ENCODE measurements at places on chromosomes 16 and 17. TPM values are rescaled to one million over a fixed set of nuclear protein-coding genes. Genes with fewer than 3 reads are reported as not detected.

Gene TBC1D3K
- not detected for total RNA-seq

Gene NPIPA5
- 2.3 TPM for total RNA-seq

Gene TNS4
- not detected for total RNA-seq

Gene PABPN1L
- total RNA-seq, result not detected

Gene KIF18B
- 0.77 TPM for total RNA-seq

Gene SULT1A2
- not detected for total RNA-seq

Measured in bronchial smooth muscle cell (primary cell).